ENCODE measurements at places on chromosomes 3 and 15.

GRCh38 chr15:78077053-78077870 is at the start of gene TBC1D2B:
Gene TBC1D2B (minus strand): TSS chr15:78077711. CDS start chr15:78077652, 59 bp downstream.
- DNase-seq: peak; percentile 56

DNA sequence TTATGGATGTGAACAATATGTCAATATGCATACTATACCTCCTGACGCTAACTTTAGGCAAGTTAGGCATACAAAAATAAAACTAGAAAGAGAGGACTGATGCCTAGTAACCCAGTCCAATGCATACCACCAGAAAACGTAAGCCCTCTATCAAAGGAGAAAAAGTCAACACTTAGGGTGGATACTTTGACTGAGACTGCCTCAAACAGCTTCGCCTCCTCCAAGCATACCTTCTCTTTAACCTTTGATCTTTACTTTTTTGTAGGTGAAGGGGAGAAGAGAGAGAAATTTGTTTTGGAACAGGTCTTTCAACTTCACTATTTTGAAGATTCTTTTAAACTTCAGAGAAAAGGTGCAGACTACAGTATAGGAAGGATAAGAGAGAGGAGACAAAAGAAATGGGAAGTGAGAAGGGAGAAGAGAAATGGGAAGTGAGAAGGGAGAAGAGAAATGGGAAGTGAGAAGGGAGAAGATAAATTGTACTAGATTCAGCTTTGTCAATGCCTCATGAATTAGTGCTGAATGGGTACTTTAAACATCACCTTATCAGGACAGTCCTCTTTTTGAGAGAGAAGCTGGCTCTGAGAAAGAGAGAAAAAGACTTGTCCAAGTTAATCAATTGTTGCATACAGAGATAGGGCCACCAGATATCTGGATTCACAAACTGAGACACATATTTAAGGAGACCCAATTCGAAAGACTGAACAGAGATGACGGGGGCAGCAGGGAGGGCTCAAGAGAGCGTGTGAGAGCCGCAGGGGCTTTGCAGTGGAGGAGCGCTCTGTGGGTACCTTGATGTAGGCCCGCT is 1.0 kb downstream of the P3H2 start:
- no peak for DNase-seq

DNA sequence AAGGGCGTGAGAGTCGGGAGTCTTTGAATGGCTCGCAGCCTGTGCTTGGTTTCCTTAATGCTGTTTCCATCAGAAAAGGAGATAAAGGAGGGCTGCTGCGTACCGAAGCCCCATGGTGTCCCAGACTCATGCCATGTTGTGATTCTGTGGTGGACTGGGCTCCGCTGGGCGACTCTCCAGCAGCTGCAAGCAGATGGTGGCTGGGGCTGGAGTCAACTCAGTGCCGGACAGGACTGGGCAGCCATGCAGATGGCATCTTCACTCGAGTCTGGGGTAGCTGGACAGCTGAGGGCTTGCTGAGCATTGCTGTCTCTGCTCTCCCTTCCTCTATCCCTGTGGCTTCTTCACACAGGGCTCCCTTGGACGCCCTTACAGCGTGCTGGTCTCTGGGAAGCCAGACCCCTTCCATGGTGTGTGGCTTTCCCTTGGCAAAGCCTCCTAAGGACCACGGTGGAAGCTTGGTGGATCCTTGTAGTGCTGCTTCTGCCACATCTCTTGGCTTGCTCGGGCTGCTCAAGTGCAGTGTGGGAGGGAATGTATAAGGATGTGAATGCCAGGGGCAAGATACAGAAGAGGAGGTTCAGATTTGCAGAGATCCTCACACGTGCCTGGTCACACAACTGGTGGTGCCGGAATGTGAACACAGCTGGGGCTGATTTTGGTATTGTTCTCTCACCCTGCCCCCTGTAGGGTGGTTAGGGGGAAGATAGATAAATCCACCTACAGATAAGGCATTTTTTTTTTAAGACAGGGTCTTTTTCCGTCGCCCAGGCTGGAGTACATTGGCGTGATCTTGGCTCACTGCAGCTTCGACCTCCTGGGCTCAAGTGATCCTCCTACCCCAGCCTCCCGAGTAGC is 9.0 kb downstream of the NIPA1 start:
- DNase-seq: no peak

DNA sequence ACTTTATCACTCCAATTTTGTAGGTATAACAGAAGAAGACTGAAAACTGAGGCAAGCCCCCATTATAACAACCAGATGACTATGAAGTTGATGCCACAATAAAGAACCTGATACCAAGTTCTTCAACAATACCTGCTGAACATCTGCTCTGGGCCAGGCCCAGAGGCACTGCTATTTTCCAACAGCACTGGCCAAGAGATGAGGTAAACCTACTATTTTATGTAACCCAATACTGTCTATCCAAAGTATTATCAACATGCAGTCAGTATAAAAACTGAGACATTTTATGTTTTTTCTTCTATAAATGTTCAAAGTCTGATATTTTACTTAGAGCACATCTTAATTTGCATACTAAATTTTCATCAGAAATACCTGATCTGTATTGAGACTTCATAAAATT is 6.1 kb downstream of the SPG11 start:
- DNase-seq: no peak

GRCh38 chr3:71039332-71039731 is 544.2 kb downstream of the FOXP1 start:
- DNase-seq: no peak

- no peak for DNase-seq
These were observed 46.8 kb downstream of the KBTBD8 start for GRCh38 chr3:67044955-67045354.

DNA sequence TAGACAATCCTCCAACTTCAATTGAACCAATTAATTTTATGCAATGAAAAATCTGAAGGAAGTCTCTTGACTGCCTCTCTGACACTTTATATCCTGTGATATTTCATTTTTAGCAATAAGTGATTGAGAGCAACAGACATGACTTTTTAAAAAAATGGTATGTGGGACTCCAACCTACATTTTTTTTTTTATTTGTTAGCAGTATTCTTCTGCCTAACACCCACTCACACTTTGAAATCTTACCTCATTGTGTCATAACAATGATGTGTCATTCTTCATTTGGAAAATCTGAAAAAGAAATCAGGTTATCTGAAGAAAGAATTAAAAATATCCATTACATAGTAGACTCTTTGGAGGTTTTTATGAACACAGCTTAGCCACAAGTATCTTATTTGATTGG is 541.3 kb upstream of the KCNMB2 start:
- DNase-seq: no peak

GRCh38 chr3:106635826-106636225 is 741.4 kb upstream of the CCDC54 start:
- no peak for DNase-seq

DNA sequence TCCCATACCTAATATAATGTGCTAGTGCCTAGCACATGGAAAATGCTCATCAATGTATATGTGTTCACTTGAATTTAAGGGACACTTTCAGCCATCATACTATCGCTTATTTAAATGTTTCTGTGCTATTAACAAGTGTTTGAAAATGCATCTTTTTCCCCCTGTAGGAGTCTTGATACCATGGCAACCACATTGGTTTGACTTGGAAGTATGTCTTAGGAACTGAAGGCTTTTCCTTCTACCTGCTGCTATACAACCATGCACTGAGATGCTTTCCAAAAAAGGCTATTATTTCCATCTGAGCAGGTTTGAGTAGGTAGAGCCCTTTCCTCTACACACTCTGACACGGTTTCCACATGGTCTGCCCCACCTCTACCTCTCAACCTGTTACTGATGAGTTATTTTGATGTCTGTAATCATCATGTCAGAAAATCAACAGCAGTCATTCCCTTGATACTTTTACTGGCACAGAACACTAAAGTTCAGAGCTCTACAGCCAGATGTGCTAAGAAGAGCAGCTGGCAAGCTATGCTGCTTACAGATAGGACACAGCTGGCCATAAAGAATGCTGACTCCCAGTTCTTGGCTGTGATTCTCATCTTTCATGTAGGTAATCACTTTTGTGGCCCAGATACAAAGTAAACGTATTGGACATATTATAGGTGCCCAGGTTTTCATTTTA is 59.3 kb downstream of the RYR3 start:
- DNase-seq: no peak

DNA sequence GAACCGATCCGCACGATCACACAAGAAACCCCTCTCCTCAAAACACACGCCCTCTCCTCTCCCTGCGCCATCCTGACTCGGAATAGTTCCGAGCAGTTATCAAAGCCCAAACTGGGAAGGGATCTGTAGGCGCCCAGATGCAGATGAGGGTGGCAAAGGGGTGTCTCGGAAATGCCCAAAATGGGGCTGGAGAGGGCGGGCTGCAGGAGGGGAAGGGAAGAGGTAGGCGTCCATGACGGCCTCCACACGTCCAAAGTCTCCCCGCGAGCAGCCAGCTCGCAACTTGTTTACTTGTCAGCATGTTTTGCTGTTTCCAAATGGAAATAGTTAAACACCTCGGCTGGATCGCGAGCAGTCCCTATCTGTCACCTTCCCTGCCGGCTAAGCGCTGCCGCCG is 1.5 kb downstream of the NTRK3 start:
- DNase-seq: no peak

- DNase-seq: no peak
These were observed 44.7 kb upstream of the SELENOK start for GRCh38 chr3:53936347-53936746.

GRCh38 chr15:94670438-94671034 is 439.2 kb downstream of the MCTP2 start:
- DNase-seq: no peak

DNA sequence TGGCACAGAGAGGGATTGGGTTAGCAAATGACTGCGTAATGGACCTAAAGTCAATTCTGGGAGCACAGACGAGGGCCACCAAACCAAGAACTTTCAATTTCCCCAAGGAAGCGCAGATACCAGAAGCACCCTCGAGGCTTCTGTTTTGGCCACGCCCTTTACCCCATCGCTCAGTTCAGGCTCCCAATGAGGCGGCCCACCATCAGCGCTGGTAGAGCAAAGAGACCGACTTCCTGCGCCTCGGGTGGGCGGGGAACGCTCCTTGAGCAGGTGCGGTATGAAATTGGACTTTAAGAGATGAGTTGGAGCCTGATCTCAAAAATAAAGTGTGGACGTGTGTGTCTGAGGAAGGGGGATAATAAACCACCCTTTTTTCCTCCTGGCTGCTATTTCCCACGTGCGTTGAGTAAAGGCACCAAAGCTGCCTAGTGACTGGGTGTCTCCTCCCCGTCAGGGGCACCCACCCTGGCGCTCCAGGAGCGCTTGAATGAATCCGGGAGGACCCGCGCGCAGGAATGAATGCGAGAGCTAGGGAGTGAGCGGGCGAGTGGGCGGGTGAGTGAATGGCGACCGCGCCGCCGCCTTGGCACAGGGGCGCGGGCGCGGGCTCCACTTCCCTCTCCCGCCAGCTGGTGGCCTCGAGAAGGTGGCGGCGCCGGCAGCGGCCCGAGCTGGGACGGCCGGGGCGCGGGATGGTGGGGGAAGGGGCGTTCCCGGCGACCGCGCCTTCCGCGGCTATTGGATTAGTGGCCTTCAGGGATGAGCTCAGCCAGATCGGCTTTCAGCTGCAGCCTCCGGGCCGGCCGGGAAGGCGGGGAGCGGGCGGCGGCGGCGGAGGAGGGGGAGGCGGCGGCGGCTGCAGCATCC is at the start of gene SPSB4:
TSS of gene SPSB4 (plus strand) at position 772 of the 867 bp plus-strand sequence. CDS start 14,758 bp downstream, outside the sequence.
- DNase-seq: peak; percentile 85

- no peak for DNase-seq
These were observed 17.5 kb downstream of the STAC start for GRCh38 chr3:36397841-36398240.

GRCh38 chr15:62899090-62899493 is 143.5 kb upstream of the TPM1 start:
- no peak for DNase-seq

- no peak for DNase-seq
These were observed 308.4 kb downstream of the SHQ1 start for GRCh38 chr3:72539856-72540255.

DNA sequence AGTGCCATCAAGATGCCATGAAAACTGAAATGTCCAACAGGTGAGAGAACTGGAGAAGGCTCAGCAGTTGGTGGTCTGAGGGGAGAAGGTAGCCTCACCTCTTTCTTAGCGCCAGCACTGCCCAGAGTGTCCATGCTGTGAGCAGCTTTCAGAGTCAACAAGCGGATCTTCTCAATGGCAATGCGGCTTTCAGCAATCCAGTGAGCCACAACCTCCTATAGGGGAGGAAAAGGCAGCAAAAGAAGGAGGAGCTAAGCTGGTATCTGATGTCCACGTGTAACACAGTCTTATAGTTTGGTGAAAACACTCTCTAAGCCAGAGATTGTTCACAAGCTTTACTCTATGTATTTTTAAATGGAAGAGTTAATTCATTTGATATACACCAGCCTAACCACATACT is 36.1 kb upstream of the ACKR4 start:
- DNase-seq: no peak

DNA sequence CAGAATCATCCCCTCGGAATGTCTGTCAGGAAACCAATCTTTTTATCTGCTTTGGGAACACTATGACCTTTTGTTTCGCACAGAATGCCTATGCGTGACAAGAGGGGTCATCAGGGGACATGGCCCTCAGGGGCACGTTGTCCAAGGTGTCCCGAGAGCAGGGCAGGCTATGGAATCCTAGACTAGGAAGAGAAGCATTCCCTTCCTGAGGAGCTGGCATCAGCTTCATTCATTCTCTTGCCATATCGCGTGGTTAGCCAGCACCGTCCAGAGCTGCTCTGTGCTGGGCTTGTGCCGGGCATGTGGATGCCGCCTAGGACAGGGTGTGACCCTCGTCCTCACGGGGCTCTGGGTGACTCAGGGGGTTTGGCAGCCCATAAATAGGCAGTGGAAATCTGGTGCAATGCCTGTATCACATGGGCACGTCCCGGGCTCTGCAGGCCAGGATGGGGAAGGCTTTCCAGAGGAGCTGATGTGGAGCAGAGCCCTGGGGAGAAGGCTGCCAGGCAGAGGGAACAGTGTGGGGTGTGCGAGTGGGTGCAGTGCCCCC is 117.8 kb downstream of the TMEM266 start:
- DNase-seq: no peak

DNA sequence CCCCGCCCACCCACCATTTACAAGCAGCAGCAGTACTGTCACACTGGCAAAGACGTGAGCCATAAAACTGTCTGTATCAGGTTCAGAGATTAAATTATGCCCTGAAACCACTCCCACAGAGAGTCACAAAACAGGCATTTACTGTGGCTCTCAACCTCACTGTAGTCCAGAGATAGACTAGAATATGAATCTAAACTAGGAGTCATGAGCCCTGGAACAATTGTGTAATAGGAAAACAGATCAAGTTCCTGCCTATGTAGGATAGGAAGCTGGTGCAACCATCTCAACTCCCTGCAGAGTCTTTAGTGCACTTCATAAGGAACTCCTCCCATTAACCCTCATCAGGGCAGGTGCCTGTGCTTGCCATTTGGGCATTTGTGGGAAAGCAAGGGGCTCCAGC is 61.7 kb downstream of the FAM227B start:
- no peak for DNase-seq

- DNase-seq: peak; percentile 10
These were observed 20.7 kb downstream of the TIMP4 start for GRCh38 chr3:12138044-12138443.

Data from neural crest cell (in vitro differentiated cells).